H9 (cell line): ENCODE measurements at places on chromosomes 11 and 22.

DNA sequence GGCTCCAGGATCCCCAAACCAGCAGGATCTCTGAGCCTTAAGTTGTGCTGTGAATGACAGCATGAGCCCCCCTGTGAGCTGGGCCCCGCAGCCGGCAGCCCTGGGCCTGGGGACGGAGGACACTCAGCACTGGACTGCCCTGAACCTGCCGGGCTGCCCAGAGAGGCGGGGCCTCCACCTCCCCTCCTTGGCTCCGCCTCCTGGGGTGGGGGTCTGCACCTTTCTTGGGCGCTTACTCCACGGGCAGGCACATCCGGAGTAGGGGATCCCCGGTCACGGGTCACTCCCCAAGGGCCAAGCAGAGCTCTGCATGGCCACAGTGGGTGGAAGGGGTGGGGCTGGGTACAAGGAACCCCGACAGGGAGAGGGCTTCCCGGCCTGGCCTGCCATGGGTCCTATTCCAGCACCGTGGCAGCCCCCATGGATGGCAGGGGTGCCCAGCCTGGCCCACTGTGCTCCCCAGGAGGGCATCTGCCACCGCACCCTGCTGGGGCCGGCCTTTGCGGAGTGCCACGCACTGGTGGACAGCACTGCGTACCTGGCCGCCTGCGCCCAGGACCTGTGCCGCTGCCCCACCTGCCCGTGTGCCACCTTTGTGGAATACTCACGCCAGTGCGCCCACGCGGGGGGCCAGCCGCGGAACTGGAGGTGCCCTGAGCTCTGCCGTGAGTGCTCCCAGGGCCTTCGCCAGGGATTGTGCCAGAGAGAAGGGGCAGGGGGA is 5.4 kb downstream of the MUC5B start:
- DNase-seq, result peak; percentile 30

GRCh38 chr22:25551396-25551795 is 13.1 kb upstream of the GRK3 start:
- DNase-seq, result no peak

GRCh38 chr22:23385678-23386631 is 194.1 kb downstream of the IGLL1 start:
- DNase-seq, result peak; percentile 90

- DNase-seq, result no peak
Observed at GRCh38 chr11:86703987-86704386, 31.6 kb upstream of the ME3 start.

GRCh38 chr11:79668575-79668974 is 227.7 kb upstream of the TENM4 start:
- DNase-seq, result no peak

DNA sequence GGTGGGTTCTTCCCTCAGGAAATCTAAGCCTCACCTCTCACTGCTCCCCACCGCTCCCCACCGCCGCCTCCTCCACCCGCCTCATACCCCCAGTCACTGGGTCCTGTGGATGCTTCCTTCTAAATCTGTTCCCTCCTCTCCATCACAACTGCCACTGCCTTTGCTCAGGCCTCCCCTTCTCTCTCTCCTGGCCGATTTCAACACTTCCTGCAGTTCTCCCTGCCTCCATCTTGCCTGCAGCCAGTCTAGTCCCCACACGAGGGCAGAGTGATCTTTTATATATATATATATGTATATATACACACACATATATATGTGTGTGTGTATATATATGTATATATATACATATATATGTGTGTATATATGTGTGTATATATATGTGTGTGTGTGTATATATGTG is 27.8 kb downstream of the CREB3L1 start:
- DNase-seq, result no peak

GRCh38 chr11:124329787-124330478 is 9.9 kb upstream of the OR8D2 start:
- DNase-seq, result no peak

GRCh38 chr22:41833369-41834004 is 582 bp downstream of the SREBF2 start:
- DNase-seq, result no peak

- DNase-seq, result no peak
Observed at GRCh38 chr11:69828276-69828970, 9.2 kb upstream of the FGF3 start.

DNA sequence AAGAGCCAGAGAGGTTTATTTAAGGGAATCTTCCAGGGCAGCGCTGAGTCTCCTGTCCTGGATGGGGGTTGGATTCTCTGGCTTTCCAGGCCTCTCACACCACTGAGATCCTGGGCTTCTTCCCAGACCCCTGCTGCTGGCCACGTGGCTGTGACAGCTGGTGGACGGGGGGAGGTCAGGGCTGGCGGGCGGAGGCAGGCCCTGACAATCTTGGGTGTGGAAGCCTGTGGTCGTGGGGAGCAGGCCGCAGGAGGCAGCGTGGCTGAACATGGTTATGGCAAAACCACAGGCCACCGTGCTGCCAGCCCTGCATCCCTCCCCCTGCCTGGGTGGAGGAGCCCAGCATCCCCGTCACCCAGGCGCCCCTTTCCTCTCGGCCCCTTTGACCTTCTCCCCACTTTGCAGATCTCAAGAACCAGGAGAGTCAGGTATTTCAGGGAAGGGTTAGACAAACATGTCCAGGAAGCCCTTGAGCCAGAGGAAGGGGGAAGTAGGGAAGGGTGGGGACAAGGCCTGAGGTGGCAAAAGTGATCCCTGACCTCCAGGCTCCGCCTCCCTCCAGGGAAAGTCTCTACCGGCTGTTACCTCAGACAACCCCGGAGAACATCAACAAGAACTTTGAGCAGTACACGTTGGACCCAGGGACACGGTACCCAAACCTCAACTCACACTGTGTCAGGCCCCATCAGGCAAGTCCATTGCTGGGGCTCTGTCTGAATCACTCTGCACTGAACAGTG is 111.8 kb downstream of the MICAL2 start:
- DNase-seq, result no peak
